NCI-H524 (cell line): ENCODE measurements at places on chromosomes 5 and 9.

DNA sequence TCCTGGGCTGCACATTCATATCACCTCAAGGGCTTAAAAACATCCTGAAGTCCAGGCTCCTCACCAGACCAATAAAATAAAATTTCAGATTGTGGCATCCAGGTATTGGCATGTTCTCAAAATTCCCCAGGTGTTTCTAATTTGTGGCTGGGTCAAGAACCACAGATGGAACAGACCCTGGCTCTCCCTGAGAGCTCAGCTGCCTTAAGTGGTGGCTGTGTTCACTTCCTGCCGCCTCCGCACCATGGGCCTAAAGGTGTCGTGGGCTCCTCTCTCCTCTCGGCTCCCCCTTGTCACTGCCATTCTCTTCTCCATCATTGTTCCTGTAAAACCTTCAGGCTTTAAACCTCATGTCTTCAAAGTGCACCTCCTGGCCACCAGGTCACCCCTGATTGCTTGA, 17.8 kb upstream of the CCNJL start:
- DNase-seq = no peak

DNA sequence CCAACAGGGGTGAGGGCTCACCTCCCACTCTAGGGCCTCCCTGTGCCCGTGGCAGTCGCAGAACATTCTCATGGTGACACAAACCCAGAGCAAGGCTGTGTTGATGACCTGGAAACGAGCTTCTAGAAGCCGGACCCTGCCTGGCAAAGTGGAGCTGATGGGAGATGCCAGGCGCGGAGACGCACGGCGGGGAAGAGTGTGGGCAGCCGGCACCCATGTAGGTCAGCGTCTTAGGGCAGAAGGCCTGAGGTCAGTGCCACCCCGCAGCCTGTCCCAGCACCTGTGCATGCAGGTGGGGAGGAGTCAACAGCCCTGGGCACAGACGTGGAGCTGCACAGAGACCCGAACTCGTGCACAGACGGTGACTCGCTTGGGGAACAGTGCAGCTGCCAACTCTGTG, 5.4 kb downstream of the SLC6A18 start:
- DNase-seq = no peak

DNA sequence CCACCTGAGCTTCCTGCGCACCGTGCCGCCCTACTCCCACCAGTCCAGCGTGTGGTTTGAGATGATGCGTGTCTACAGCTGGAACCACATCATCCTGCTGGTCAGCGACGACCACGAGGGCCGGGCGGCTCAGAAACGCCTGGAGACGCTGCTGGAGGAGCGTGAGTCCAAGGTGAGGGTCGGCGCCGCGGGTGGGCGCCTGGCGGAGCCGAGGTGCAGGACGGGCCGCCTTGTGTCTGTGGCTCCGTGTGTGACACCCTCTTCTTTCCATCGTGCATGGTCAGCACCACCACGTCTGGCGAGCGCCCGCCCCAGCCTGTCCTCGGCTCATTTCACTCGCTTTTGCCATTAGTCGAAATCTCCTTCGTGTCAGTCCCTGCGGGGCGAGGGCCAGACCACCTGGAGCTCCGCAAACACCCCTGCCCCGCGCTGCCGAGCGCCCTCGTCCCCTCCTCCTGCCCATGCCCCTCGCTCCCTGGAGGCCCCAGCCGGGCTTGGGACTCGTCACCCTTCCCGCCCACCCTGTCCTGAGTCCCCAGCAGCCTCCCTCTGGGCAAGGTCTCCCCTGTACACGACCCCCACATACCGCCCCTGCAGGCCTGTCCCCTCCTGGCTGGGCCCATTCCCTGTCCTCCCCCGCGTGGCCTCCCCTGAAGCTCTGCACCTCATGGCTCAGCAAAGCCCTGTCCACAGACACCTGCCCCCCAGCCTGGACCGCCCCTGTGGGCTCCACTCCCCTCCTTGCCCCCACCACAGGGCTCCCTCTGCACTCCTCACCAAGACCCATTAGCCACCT, 7.0 kb downstream of the GRIN1 start:
- DNase-seq = no peak

GRCh38 chr5:6305853-6306252, 72.5 kb downstream of the MED10 start:
- DNase-seq = no peak

DNA sequence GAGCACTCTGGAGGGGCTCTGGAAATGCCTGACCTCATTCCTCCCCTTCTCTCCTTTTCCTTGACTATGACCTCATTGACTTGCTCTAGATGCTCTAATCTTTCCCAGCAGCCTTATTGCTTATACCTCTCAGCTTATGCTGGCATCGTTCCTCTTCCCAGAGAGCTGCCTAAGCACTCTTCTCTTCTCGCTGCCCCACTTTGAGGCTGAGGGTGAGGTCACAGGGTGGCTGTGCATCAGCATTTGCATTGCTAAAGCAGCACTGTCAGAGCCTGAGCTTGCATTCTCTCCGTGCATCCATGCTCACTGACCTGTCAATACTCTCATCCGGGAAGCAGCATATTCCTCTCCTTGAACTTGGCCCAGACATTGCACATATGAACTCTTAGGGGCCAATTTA, 96.4 kb upstream of the NTRK2 start:
- DNase-seq = no peak

- DNase-seq = no peak
Observed at GRCh38 chr5:59725392-59725767, 168.1 kb downstream of the PDE4D start.

DNA sequence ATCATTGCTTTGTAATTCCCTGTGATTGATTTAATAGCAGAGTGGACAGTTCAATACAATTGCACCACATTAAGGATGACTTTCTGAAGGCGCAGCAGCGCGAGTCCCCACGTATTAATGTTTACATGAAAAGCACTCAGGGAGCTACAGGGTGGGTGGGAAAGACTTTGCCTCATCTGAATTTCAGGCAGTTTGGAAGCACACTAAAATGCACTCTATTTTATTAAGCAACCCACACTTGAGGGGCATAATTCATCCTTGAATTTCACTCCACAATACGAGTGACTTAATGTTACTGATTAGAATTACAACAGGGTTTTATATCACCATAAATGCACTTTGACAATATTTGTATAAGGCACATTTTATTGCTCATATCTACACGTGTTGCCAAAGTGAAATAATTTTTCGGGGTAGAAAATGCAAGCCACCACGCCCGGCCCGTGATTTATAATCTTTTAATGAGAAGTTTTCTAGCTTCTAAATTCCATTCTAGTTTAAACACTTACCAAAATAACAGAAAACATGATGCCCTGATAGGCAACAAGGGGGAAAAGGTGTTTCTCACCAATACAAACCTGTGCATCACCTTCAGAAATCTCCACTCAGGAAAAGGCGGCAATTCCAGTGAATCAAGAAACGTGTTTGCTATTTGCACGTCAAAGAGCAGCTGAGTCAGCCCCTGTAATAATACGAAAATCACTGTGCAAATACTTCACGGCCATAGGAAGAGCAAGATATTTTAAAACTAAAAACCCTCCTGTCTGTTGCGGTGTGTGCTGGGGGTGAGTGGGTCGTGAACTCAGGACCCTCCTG, 40.5 kb downstream of the IRX4 start:
- DNase-seq = no peak

DNA sequence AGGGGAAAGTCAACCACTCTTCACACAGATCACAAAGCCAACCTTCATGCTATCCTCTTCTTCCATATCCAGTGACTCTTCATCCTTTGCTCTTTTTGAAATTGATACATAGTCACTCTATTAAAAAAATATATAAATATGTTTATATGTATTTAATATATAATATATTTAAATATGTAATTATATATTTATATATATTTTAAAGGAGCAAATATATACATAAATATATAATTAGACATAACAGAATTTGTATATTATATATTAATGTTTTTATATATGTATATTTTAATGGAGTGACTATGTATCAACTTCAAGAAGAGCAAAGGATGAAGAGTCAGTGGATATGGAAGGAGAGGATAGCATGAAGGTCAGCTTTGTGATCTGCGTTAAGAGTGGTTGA, 374.9 kb downstream of the CDH9 start:
- DNase-seq = no peak

DNA sequence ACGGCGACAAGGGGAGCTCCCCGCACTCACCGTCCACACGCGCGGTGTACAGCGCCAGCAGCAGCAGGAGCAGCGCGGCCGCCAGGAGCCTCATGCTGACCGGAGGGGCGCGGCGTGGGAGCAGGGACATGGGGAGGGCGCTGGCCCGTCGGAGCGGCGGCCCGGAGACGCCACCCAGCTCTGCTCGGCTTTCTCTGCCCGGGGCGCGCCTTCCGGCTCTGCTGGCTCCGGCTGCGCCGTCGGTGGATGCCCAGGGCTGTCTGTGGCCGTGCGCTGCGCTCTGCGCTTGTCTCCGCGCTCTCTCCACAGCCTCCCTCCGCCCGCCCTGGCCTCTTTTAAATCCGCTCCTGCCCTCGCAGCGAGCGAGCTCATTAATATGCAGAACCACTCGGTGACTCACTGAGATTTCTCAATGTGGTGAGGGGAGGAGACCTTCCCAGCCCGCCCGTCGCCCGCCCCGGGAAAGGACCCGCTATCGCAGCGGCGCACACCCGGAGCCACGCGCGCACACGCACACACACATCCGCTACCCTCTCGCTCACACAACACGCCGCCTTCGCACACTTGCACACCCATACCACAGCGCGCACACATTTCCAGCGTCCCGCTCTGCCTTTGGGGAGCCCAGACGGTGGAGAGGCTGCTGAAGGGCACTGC, at the start of gene CXCL14:
Gene CXCL14, minus strand, starts transcription at position 307 of the 657 bp plus-strand sequence. Its CDS starts 213 bp downstream, at position 94.
- peak; percentile 69 for DNase-seq

DNA sequence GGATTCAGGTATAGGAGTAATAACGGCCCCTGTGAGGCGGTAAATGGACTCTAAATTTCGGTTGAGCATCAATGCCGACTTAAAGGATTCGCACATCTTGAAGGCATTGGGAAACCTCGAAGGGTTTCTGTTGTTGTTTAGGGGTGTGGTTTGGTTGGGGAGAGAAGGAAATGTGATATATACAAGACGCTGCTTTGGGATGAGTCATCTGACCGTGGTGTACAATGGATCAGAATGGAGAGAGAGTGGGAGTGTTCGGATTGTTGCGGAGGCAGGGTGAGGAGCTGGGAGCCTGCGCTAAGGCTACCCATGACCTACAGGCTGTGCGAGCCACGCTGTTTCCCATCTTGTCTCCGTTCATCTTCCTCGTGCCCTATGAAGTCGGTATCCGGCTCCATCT, 60.4 kb upstream of the ERCC6L2 start:
- DNase-seq = no peak

DNA sequence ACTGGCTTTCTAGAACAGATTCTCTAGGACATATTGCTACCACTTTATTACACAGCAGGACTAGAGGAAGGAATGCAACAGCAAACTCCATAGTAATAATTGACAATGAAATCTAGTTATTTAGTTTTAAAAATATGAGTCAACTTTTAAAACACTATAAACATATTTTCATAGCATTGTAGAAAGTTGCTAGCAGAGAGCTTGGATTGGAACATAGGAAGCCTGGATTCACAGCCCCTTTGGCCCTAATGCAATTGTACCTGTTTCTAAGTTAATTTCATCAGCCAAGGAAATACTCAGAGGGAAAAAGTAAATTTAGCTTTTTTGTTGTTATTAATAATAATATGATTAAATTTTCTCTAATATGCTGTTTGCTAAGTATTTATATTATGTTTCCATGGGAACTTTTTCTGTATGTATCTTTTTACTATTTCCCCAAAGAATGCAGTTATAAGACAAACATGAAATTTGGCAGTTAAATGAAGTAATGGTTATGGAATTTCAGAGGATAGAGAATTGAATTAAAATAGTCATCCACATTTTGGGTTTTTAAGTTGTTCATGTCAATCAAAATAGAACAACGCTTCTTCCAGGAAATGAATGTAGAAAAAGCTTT, 45.6 kb downstream of the VCAN start:
- no peak for DNase-seq

- DNase-seq = no peak
Observed at GRCh38 chr5:38650946-38651345, 94.5 kb upstream of the LIFR start.

DNA sequence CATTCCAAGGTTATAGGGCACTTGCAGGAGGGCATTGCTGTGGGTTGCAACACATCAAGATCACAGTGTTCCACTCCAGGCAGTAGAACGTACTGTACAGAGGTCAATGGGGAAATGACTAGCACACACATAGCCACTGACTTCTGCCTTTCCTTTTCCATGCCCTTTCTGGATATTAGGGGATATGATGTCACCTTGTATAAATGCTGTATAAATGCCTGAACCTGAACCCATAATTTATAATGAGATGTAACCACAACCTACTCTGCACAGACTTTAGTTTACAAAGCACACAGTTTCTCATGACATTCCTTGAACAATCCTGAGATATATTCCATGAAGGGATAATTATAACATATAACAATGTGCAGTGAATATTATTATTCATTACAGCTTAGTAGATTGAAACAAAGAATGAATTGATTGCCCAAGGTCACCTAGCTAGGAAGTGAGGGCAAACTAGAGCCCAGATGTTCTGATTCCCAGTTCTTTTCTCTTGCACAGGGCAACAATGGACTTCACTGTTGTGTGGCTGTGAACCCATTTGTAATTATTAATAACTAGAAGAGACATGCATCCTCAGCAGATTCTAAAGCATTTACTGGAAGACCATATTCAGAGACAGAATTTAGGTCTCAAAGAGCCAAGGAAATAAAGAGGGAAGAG, 5.6 kb upstream of the ABLIM3 start:
- no peak for DNase-seq

- no peak for DNase-seq
Observed at GRCh38 chr9:19999491-20000057, 210.7 kb upstream of the SLC24A2 start.

- no peak for DNase-seq
Observed at GRCh38 chr9:2638871-2639673, 17.5 kb downstream of the VLDLR start.

DNA sequence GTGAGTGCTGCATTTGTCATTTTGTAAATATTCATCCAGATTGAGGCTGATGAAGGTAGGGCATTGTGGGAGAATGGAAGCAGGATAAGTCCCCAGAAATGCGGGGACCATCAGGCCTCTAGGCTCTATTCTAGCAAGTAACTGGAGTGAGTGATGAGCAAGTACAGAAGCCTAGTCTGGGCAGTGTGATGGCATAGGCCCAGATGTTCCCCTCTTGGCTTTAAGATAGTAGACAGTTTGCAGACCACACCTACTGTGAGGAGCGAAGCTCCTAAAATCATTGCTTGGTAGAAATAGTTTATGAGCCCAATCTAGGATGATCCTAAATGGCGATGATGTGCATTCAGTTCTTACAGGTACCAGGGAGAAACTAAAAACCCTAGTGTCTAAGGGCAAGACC, 24.3 kb downstream of the NDFIP1 start:
- no peak for DNase-seq

DNA sequence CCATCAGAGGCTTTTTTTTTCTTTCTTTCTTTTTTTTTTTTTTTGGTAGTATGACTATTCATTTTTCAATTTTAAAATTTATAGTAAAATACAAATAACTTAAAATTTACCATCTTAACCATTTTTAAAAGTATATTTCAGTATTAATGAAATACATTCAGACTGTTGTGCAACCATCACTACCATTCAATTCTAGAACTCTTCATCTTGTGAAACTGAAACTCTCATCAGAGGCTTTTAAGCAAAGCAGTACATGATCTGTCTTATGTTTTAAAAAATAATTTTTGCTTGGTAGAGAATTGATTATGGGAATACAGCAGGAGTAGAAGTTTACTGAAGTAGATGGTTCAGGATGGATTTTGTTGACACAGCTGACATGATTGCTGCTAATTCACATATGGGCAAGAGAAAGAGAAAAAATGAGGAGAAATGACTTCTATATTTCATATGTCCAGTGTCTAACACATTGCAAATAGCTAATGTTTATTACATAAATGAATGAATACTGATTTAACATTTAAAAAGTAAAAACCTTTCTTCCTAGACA, 13.4 kb downstream of the ELOVL7 start:
- DNase-seq = no peak
